HT-29 (cell line): ENCODE measurements at places on chromosomes 4 and X.

GRCh38 chr4:78665216-78665770 lies 110.9 kb upstream of the BMP2K start:
- no peak for DNase-seq

DNA sequence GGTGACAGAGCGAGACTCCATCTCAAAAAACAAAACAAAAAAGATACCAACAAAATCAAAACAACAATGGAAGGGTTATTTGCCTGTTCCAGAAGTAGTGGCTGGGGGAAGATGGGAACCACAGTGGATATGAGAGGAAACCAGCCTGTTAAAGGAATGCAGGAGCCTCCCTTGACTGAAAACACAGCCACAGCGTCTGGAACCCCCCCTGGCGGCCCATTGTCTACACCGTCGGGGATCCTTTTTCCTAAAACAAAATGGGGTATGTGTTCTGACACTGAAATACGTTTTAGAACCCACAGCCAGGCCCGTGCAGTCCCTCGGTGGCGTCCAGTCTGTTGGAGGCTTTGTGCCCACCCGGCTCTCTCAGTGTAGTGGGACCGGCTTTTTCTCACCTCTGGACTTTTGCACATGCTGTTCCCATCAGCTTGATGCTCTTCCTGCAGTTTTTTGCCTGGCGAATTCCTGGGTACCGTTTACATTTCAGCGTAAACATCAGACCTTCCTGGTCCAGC lies 19.6 kb downstream of the PIGG start:
- DNase-seq, result no peak

GRCh38 chr4:99809326-99809725 lies 7.3 kb upstream of the DAPP1 start:
- no peak for DNase-seq

GRCh38 chr4:13201241-13201640 lies 282.9 kb downstream of the RAB28 start:
- DNase-seq, result no peak

DNA sequence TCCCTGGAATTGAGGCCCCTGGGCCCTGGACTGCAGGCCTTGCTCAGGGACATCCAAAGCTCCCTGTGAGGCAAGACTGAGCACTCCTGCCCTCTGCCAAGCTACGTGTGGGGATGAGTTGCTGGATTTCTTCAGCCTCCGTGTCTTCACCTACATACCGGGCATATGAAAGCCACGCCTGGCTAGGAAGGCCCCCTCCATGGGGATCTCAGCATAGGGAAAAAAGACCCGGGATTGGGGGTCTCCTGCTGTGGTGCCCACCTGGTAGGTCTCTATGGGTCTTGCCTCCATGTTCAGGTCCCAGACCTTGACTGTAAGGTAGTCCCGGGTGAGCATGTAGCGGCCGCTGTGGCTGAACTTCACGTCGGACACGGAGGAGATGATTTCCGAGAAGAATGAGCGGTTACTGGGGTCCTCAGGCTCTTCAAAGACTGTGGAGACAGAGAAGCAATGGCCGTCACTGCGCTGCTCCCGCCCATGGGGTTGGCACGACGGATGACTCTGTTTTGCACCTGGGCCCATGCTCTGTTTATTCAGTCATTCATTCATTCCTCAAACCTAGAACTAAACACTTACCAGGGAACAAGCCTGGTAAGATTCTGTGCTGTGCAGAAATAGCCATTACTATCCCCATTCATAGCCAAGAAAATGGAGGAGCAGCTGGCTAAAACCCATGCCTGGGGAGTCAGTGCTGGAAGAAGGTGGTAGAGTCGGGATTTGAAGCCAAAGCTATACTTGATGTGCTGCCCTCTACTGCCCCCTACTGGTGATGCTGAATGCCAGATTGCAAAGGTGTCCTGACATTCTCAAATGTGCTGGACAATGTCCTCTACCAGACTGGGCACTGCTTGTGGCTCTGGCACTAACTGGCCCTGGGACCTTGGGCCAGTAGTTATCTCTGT lies 63.9 kb downstream of the WFS1 start:
- DNase-seq, result no peak

- no peak for DNase-seq
Observed at GRCh38 chrX:73812256-73812655, 249.3 kb downstream of the CHIC1 start.

GRCh38 chr4:189787216-189788031 lies 153.2 kb upstream of the FRG1 start:
- no peak for DNase-seq

DNA sequence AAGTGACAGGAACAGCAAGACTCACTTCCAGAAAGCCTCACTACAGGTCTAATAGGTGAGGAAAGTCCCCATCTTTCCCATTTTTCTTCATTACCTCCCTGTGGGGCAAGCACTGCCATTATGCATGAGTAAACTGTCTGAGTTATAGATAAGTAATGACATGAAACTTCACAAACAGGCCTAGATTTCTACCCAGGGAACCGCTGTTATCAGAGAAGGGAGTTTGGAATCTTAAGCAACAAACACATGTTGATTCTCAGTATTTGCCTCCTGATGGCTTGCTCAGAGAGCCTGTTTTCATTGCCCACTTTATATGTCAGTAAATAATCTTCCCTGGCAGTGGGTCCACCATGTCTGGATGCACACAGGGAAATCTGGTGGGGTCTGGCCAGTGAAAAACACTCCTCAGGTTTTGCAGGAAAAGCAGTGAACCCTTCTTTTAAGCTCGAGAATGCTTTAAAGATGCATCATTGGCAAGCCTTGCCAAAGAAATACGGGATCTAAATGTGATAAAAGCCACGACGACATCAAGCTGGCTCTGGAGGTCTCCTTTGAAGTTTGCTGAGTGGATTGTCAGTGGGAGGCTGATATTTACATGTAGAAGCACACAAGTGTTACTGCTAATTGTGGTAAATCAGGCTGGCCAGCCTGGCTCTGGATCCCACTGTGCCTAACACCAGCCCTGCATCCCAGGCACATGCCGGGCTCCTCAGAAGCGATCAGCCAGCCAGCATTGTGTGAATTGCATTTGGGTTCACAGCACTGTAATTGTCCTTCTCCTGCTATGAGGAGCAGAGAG lies 25.2 kb downstream of the PDGFRA start:
- no peak for DNase-seq

DNA sequence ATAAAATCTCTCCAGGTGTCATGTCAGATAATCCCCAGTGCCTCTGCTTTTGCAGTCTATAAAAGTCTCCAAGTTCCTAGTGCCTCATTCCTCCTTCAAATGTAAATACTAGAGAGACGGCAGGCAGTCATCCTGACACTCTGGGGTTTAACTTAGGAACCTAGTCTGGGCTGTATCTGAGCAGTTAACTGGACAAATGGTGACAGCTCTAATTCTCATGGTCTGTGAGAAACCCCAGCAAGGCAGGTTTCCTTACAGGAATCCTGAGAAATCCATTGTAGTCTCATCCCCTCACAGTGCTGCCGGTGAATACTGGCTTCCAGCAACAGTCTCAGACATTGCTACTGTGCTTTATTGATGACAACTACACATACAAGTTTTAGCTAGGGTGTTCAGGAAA lies 246.8 kb downstream of the SNCA start:
- DNase-seq, result no peak

- peak; percentile 81 for DNase-seq
Observed at GRCh38 chr4:139740531-139741041, 75.0 kb downstream of the MGST2 start.

DNA sequence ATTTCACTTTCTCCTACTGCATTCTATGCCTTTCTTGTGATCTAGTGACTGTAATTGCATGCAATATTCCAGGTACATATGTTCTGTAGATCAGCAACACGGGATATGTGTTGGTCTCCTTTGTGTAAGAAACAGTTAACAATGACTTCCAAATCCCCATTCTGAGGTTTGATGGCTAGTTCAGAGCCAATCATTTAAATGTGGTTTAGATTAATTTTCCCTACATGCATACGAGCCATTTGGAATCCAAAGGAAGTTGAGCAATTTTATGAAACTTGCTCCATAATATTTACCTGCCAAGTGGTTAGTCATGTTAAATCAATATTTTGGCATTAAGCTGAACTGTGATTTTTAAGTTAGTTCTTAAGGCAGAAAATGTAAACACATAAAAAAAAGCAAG lies 172.8 kb upstream of the DCAF12L2 start:
- DNase-seq, result no peak

DNA sequence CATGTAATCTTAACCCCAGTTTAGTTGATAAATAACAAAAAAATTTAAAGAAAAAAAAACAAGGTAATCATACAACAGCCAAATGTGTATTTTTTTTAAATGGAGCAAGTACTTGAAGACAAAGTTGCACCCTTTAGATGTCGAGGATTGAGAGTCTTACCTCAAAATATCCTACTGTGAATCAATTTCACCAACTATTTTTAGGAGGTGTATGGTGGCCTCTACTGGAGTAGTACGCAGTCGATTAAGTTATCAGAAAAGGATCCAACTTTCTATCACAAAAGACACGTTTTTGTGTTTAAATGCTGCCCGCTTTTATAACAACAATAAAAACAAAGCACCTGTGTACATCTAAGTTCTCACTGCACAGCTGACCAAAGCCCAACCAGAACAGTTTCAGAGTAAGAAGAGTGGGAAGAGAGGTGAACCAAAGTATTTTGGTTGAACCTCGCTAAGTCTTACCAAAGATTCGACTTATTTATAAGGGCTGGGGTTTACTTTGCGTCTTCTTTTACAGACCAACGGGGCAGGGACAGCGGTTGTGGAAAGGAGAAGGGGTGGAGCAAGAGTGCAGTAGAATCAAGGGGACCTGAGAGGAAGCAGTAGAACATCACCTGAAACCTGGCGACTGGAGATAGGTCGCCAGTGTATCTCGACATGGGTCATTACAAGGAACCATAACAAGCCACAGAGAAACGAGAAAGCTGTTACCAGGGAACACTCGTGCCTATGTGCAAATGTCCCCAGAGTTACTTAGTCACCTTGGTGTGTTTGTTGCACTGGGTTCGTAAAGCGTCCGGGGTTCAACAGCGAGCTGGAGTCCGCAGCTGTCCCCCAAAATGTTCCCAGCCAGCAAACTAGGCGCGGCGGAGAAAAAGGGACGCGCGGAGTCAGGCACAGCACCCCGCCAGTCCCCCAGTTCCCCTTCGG lies 1.1 kb downstream of the RPS6KA6 start:
- peak; percentile 41 for DNase-seq

- no peak for DNase-seq
Observed at GRCh38 chrX:118250445-118250844, 95.5 kb upstream of the WDR44 start.

- DNase-seq, result no peak
Observed at GRCh38 chr4:19187096-19187495, 1064.6 kb upstream of the SLIT2 start.

- DNase-seq, result no peak
Observed at GRCh38 chr4:105088110-105088879, 58.4 kb upstream of the TET2 start.

GRCh38 chr4:139963708-139964107 lies 190.3 kb downstream of the MAML3 start:
- no peak for DNase-seq

- no peak for DNase-seq
Observed at GRCh38 chr4:110480746-110481271, 4.9 kb downstream of the ENPEP start.

DNA sequence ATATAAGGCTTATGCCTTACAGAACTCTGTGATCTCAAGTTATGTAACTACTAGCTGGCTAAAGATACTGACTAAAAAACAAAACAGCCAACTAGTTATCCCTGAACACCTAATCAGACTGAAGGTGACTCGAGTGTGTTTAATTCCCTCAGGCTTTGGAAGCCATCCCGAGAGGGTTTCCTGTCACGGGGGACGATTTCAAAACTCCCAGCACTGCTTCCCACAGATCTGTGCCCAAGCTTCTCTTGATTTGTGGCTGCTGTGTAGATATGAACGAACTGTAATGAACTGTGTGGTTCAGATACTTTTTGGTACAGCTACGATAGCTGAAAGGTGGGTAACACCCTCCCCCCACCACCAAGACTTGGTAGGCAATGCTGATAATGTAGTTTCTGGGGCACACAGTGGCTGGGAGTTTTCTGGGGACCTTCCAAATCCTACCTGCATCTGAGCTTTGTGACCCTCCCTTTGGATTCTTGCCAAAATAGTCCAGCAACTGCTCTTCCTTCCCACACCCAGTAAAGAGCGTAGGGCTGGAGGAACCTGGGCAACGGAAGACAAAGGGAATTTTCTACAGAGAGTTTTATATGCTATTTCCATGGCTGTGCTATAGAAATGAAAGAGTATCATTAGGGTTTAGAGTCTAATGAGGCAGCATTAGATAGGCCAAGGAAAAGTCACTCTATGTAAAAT lies 148.8 kb downstream of the MGST2 start:
- peak; percentile 53 for DNase-seq

GRCh38 chrX:86121916-86122315 lies 26.3 kb upstream of the DACH2 start:
- DNase-seq, result no peak

- no peak for DNase-seq
Observed at GRCh38 chr4:77629885-77630284, 24.3 kb downstream of the CXCL13 start.

DNA sequence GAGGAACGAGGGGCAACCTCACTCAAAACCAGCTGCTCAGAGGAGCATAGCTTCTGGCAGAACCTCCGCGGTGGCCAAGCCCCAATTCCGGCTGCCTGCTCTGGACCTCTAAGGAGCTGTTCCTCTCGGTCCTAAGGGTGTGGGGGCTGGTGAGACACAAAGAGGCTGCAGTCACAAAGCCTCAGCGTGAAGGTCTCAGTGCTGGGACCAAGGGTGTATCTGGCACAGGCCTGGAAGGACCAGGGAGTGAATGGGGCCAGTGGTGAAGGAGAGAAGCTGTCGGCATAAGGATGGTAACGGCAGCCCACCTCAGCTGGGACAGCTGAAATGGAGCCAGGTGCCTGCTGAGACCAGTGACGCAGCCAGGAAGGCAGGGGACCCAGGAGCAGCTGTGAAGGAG lies 5.3 kb downstream of the PDE6B start:
- DNase-seq, result no peak

- DNase-seq, result peak; percentile 73
Observed at GRCh38 chr4:113951263-113951662, 28.2 kb downstream of the ARSJ start.

DNA sequence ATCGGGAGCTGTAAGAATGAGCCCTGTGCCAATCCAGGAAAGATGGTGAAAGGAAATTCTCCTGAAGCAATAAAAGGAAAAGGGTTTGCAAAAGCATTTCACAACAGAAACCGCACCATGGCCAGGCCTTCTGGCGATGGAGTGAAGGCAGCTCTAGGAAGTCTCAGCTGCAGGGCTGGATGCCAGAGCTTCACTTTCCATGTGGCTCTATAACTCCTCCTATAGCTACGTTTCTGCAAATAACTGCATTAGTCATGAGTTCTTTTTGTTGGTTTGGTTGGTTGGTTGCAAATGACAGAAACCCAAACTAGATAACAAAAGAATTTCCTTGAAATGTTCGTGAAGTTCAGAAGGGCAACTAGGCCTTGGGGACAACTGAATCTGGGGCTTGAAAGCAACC lies 84.6 kb downstream of the RELL1 start:
- DNase-seq, result peak; percentile 74

- DNase-seq, result peak; percentile 22
Observed at GRCh38 chrX:110317061-110317819, 645 bp downstream of the AMMECR1 start.

DNA sequence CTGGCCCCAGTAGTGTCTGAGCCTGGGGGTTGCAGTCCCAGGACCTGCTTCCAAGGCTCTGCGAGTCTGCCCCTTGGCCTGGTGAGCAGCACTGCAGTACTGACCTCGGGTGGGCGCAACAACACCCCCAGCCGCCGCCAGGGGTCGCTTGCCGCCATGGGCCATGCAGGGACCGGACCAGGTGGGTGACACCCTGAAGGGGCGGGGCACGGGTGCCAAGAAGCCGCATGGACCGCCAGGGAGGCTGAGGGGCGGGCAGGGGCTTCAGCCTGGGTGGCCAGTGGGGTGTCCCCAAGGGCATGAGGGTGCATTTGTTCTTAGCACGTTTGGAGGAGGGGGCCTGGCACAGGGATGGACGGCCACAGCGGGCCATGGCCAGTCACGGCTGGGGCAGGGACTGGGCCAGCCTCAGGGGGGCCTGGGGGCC lies 25.0 kb downstream of the TACC3 start:
- peak; percentile 79 for DNase-seq
